Activated CD4-positive, alpha-beta T cell treated with anti-CD3 and anti-CD28 coated beads, Interleukin-2, amount 50 U/mL, for 1 hour (primary cell): ENCODE measurements at places on chromosomes 3 and 15.

- no peak for DNase-seq
Observed at GRCh38 chr15:77225088-77225487, 154.2 kb upstream of the TSPAN3 start.

- peak; percentile 44 for DNase-seq
Observed at GRCh38 chr15:73851689-73852088, 21.7 kb upstream of the TBC1D21 start.

DNA sequence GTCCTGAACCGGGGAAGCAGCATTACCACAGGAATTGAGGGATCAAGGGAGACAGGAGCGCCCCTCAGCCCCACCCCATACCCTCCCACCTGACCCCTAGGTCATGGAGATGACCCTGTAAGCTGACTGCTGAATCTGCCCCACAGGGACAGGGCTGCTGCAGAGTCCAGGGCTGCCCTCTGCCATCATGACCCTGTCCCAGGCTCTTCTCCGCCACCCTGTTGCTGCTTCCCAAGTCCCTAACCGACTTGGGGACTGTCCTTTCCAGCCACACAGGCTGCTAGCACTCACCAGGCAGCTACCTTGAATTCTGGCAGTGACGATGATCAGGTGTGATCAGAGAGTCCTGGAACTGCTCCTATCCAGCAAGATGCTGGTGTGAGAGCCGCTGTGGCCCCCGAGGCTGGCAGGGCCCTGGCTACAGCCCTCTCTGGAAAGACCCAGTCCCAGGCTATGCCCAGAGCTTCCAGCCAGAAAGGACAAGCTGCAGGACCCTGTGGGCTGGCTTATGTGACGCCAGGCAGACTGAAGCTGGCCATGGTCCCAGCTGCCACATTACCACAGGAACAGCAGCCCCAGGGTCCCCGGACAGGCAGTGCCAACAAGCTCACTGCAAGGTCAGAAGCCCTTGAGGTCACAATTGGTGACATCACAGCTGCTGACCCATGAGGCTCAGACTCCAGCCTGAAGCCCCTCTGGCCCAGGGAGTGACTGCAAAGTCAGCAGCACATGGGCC is at the start of gene C3orf22:
C3orf22 (minus strand) TSS at position 597 of the 736 bp plus-strand sequence. CDS start 5,542 bp downstream, outside the sequence.
- no peak for DNase-seq

DNA sequence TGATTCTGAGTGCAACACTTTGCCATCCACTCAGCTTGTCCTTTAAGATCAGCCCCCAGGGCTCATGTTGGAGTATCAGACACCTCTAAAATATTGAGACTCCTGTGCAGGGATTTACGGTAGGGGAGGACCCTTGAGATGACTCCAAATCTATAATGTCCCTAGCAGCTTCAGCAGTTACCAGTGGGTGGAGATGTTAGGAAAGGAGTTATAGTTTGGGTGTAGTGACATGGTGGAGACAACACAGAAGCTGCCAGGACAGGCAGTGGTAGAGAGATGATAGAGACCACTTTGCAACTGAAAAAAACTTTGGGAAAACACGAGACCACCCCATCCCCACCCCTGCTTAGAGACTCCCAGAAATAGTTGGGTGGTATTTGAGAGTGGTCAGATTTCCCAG is 43.3 kb upstream of the GSK3B start:
- DNase-seq: no peak

DNA sequence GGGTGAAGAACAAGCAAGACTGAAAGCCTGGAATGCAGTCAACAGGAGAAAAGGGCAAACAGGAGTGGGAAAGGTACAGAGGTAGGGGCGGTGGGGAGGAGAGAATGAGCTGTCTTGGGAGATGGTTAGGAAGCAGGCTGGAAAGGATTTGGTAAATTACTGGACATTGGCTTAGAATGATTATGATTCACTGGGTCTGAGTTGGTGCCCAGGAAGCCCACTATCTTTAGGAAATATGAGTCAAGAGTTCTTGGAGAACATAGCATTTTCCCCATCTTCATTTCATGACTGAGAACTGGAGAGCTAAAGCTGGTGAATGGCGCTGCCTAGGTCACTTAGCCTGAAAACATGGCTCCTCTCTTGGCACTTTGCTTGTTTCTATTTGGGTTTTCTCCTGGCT is 74.7 kb upstream of the C3orf80 start:
- no peak for DNase-seq

DNA sequence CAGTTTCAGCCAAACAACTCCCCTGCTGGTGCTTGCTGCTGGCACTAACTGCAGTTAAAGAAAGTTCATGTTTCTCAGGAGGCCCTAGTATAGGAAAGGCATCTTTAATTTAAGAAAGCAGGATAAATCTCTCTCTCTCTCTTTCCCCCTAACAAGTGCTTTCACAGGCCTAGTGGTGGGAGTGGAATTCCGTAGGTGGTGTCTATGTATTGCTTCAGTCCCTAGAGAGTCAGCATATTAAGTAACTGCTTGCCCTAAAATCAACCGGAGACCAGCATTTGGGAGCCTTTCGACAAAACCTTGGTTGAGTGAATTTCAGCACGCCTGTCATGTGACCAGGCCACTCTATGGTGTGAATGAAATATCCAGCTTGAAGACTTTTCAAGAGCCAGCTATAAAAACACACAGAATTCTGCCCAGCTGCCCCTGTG is 169.2 kb upstream of the TGFBR2 start:
- no peak for DNase-seq

GRCh38 chr3:42975955-42976354 is 3.2 kb upstream of the GASK1A start:
- no peak for DNase-seq

DNA sequence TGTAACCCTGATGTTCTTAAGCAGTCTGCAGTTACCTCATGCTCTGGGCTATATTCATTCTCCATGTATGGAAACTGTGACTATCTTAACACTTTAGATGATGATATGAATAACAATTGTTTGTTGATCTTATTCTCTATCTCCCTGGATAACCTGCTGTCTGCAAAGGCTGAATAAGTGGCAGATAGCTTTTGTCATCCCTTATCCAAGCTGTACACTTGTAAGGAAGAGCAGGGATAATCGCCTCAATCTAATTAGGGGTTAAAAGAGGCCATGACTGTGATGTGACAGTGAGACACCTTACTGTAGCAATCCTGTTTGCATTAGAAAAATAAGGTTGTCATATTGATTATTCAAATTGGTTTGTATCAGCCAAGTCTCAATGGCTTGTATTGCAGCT is 123.9 kb downstream of the RSRC1 start:
- no peak for DNase-seq

DNA sequence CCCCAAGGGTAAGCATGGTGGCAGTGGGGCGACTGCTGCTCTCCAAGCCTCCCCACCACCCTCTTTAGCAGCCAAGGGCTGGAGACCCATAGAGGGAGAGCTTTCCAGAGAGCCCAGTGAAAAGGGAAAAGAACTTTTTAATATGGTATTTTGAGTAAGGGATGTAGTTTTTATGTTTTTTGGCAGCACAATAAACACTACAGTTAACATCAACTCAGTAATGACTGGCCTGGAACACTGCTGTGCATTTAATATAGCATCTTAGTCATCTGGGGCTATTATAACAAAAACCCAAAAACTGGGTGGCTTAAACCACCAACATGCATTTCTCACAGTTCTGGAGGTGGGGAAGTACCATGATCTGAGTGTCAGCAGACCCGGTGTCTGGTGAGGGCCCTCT is 495.8 kb downstream of the GABRG3 start:
- DNase-seq: no peak

DNA sequence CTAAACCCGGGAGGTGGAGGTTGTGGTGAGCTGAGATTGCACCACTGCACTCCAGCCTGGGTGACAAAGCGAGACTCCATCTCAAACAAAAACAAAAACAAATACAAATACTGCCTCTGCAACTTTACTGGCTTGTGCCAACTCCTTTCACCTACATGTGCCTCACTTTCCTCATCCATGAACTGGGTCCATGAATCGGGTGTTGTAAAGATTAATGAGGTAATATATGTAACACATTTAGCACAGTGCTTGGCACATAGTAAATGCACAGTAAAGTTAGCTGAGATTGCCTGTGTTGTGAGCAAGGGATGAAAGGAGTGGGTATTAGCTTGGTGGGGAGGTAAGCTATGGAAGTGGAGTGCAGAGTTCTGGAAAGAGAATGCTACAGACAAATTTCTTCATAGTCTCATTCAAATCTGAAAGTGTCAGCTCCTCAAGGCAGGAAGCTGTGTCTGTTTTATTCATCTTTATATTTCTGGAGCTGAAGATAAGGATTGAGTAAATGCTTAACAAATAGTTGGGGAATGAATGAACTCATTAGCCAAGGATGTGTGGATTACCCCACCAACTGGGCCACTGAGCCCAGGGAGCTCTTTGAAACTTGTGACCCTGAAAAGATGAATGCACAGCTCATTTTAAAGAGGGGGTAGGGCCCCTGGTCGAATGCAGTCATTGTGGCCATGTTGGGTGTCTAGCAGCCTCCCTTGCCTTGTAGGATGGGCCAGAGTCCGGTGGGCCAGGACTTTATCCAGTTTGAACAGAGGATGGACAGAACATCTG is 7.7 kb upstream of the CDCP1 start:
- DNase-seq: no peak

- no peak for DNase-seq
Observed at GRCh38 chr3:142987080-142987700, 14.2 kb upstream of the U2SURP start.

DNA sequence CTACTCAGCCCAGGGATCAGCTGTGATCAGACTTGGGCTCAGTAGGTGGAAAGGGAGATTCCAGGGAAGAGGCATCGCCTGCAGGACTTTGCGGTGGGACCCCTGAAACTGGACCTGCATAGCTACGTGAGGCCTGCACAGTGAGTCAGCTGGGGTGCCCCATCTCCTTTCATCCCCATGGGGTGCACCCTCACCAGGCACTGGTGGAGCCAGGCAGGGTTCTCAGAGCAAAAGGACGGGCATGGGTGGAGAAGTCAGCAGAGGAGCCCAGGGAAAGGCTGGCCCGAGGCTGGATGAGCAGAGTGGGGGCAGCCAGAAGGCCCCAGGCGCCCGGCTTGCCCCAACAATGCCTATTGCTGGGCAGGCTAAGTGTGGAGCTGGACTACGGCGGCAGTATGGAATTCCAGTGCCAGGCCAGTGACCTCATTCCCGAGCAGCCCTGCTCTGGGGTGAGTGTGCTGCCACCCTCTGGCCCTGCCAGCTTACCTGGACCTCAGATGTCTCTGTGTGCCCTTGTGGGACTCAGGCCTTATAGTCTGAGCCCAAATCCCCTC is 19.7 kb downstream of the ACAA1 start:
- DNase-seq: no peak

- DNase-seq: no peak
Observed at GRCh38 chr15:101353240-101353639, 58.2 kb upstream of the SNRPA1 start.
